SHP77 (cell line): ENCODE measurements at places on chromosomes 1 and 21.
A peak's percentile ranks its signal among the peaks of the same experiment; 100 is the strongest.

- DNase-seq: peak; percentile 75
These were observed 40.6 kb downstream of the AKNAD1 start for GRCh38 chr1:108816049-108816893.

- DNase-seq: no peak
These were observed 339.7 kb upstream of the B3GALT2 start for GRCh38 chr1:193525917-193526710.

DNA sequence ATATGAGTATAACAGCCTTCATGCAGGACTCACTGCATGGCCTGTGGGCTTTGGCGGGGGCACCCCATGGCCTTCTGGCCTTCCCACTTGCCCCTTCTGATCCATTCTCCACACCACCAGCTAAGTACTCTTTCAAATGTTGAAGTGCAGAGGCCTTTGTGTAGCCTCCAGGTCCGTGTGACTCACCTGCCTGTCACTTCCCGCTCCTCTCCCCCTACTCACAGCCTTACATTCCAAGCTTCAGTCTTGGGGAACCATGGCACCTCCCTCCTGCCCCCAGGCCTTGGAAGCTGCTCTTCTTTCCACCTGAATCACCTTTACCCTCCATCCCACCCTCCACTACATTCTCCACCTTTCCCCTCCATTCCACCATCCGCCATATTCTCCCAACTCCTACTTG lies 69.6 kb downstream of the PGM1 start:
- no peak for DNase-seq

DNA sequence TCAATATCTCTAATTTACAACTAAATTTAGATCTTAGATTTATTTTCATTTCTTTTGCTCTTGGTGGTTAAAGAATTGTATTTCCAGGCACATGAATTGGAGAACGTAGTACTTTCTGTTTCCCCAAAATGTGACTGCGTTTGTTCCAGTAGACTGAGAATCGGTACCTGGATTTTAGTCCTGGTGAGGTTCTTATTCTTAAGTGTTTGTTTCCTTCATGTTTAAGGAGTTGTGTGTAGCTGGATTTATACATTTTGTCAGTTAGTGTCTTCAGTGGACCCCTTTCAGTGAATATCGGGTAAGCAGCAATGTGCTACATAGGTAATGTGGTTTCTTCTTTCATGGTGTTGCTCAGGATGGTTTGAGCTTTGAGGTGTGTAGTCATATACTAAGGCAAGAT lies 6.8 kb downstream of the MIER1 start:
- no peak for DNase-seq

- DNase-seq: no peak
These were observed 106.8 kb downstream of the ATP5PO start for GRCh38 chr21:33808715-33809367.

DNA sequence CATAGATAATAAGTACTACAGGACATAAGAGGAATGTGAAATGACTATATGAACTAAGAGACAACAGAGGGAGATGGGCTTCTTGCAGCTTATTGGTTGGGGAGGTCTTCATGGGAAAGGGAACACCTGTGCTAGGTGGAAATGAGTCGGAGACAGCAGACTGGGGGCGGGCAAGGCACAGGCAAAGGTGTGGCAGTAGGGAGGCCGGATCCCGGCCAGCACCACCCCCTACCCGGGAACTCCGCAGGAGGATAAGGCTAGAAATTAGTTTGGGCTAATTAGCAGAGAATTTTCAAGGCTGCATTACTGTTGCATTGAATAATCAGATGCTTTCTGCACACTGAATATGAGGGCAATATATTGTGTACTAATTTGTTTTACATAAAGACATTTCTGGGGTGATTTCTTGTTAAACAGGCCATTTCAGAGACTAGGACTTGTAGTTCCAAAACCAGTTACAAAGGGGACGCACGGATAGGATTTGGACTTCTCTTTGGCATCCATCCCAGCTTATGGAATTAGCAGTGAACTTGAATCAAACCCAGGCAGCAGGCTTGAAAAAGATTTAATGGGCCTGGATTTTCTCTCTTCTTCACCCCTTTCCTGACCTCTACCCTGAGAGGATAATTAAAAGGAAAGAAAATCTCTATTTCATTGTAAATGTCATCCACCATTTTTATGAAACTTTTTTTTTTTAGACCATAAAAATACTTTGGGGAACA lies 2.2 kb upstream of the HUNK start:
- DNase-seq: no peak

- no peak for DNase-seq
These were observed 16.4 kb downstream of the CD244 start for GRCh38 chr1:160846281-160846680.

DNA sequence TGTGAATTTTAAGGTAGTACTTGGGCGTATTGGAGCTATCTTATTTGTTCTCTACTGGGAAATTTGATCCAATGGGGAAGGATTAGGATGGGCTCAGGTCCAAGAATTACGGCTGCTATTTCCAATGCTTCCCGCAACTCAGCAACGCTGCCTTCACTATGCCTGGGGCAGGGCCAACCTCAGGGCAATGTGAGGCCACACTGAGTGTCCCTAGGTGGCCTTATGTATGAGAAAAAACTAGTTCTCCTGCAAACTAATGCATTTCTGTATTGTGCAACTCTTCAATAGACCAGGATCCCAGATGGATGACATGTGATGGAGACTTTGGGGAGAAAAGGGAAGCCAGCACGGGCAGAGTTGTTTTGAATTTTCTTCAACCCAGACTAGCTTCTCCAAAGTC lies 168.1 kb downstream of the DUSP10 start:
- DNase-seq: peak; percentile 67
